NCI-H2171 treated with DMSO at 0.1 percent for 48 hours (cell line): ENCODE measurements at places on chromosomes 7 and 10.

- DNase-seq, result no peak
These were observed 310.3 kb upstream of the ZNF32 start for GRCh38 chr10:43958964-43959363.

- no peak for DNase-seq
These were observed 122.0 kb upstream of the ZNF438 start for GRCh38 chr10:31153692-31154091.

DNA sequence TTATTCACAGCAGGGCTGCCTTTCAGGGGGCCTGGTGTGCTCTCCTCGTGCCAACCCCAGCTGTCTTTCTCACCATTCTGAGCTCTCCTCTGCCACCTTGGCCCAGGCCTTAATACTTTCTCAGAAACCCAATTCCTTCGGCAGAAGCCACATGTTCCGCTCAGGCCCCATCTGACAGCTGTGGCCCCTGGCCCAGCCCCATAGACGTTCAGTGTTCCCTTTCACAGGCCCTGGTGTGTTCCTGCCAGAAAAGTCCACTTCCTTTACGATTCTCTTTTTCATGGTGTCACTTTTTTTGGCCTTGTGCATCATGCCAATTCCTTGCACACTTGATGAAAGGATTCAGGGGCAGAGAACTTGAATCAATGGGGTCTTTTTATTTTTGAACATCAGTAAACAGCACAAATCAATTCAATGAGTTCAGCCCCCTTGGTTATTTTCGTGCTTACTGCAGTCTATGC, 15.9 kb upstream of the GPNMB start:
- no peak for DNase-seq

- DNase-seq, result no peak
These were observed 416.0 kb downstream of the CALN1 start for GRCh38 chr7:71996141-71996540.

DNA sequence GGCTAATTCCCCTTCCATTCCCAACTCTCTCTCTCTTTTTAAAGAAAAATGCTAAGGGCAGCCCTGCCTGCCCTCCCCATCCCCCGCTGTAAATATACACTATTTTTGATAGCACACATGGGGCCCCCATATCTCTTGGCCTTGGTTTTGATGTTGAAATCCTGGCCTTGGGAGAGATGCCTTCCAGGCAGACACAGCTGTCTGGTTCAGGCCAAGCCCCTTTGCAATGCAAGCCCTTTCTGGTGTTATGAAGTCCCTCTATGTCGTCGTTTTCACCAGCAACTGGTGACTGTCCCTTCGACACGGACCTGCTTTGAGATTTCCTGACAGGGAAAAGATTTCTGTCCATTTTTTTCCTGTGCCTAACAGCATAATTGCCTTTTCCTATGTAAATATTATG, 3.0 kb downstream of the ADRA2A start:
- no peak for DNase-seq

DNA sequence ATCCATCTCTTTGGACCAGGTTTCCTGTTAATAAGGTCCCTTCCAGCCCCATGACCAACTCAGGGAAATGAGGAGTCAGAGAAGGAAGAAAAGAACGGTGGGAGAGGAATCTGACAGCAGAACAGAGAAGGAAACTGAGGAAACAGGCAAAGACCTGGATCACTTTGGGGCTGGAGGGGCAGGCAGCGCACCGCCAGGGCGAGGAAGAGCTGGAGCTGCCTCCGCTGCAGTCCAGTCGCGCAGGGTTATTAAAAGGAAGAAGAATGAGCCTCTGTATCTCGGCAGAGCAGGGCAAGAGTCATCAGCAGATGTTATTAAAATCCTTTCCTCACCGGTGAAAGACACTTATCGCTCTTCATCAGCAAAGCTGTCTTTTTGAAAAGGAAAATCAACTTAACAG, 37.7 kb upstream of the R3HCC1L start:
- no peak for DNase-seq

DNA sequence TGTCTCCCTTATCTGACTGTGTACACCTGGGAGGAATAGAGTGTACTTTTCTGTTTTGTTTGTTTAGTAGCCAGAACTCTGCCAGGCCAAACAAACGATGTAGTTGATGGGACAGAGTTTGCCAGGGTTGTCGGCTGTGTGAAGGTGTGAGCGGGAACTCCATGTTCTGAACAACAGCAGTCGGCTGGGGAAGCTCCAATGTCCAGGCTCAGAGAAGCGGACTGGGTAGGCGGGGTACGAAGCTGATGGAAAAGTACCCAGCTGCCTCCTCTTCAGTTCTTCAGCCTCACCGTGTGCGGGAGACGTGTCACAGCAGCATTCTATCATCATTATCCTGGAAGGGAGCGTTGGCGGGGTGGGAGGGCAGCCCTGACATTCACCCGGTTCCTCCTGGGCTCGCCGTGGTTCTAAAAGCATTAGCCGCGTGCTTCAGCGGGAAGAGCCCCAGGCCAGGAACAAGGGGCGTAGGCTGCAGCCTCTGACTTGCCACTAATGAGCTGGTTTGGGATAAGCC, 52.9 kb downstream of the PFKFB3 start:
- DNase-seq, result no peak

GRCh38 chr10:43945908-43946307, 297.2 kb upstream of the ZNF32 start:
- DNase-seq, result no peak

GRCh38 chr7:96388166-96388565, 66.3 kb upstream of the SLC25A13 start:
- peak; percentile 70 for DNase-seq

- no peak for DNase-seq
These were observed 78.3 kb downstream of the LRRC17 start for GRCh38 chr7:102991077-102991539.

- DNase-seq, result no peak
These were observed 5.5 kb downstream of the GSTO1 start for GRCh38 chr10:104259999-104260774.

DNA sequence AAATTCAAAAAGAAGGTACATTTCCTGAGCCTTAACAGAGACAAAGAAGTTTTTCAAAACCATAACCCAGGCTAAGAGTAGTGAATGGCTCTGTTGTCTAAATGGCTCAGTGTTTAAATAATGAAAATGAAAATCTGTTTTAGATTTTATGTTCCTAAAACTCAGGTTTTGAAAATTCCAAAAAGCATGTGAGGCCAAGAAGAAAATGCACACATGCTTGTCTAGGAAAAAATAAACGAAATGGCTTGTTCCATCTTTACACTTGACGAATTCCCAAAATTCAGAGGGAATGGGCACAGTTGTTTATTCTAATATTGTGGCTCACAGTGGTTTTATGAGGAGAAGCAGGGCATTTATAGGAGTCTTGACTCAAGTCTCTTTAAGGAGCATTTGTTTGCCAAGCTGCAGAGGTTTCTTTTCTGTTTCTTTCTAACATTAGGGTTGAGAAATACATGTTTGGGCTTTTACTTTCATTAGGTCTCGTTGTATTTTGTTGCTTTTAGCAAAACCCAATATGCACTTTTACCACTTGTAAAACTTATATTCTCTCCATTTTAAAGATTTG, 527.6 kb upstream of the ANKRD30A start:
- DNase-seq, result no peak

DNA sequence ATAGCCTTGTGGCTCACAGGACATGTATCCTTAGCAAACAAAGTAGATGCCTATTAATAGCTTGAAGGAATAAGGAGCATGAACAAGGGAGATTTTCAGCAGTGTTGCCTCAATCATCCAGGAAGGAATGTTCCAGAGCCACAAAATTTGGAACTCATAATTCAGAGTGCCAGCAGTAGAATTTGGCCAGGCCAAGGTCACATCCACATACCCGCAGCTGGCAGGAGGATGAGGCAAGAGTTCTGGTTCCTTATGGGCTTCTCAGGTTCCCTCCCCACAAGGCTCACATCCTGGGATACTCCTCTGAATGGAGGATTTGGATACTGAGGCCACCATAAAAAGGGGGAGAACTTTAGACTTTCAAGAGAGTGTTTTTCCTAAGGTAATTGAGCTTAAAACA, 45.8 kb downstream of the SUFU start:
- DNase-seq, result no peak

- DNase-seq, result no peak
These were observed 257.7 kb upstream of the SP8 start for GRCh38 chr7:21044384-21044783.

DNA sequence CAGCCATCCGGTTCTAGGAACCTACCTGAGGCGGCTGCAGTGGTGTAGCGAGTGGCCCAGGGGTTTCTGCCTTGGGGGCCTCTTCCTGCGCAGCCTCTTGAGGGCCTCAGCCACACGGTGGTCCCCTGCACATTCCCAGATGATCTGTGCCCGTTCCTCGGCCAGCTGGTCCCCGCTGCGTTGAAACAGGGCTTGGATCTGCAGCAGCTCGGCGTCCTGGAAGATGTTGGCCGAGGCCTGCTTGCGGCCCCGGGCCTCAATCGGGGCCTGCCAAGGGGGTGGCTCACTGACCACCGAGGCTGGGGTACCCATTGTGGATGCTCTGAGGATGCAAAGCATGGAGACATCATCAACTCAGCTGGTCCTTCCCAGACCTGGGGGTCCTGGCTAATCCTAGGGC, 7.4 kb downstream of the AVPI1 start:
- DNase-seq, result no peak

GRCh38 chr10:108037061-108037460, 872.6 kb upstream of the SORCS1 start:
- DNase-seq, result no peak
